ENCODE measurements at places on chromosomes 7 and 10.

- DNase-seq: no peak
Measured at GRCh38 chr10:12055732-12056131, 13.0 kb upstream of the DHTKD1 start.

GRCh38 chr10:131972474-131973071 is 9.2 kb downstream of the BNIP3 start:
- no peak for DNase-seq

GRCh38 chr10:86718556-86718955 is 37.9 kb upstream of the BMPR1A start:
- DNase-seq: no peak

GRCh38 chr7:78514634-78515033 is 716.1 kb downstream of the PHTF2 start:
- DNase-seq: no peak

GRCh38 chr7:106640368-106641141 is 20.4 kb downstream of the CCDC71L start:
- no peak for DNase-seq

Data from neuronal stem cell (in vitro differentiated cells).